Stimulated activated CD8-positive, alpha-beta memory T cell treated with anti-CD3 and anti-CD28 coated beads, Interleukin-4, amount 100 ng/mL, for 4 hours (primary cell): ENCODE measurements at places on chromosomes 16 and 17.

- no peak for DNase-seq
Measured at GRCh38 chr16:68265078-68265920, 973 bp downstream of the SLC7A6 start.

DNA sequence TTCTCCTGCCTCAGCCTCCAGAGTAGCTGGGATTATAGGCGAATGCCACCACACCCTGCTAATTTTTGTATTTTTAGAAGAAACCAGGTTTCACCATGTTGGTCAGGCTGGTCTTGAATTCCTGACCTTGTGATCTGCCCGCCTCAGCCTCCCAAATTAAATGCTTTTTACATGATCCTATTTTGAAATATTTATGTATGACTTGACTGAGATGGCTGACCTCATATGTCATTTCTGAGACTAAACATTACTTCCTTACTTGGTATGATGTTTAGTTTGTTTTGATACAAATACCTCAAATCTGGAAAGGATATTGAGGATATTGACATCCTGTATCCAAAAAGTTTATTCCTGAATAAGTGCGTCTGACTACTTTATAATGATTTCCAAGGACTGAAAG is 11.9 kb downstream of the CALCOCO2 start:
- DNase-seq: no peak

- DNase-seq: no peak
Measured at GRCh38 chr17:74776990-74777389, 845 bp upstream of the NAT9 start.

DNA sequence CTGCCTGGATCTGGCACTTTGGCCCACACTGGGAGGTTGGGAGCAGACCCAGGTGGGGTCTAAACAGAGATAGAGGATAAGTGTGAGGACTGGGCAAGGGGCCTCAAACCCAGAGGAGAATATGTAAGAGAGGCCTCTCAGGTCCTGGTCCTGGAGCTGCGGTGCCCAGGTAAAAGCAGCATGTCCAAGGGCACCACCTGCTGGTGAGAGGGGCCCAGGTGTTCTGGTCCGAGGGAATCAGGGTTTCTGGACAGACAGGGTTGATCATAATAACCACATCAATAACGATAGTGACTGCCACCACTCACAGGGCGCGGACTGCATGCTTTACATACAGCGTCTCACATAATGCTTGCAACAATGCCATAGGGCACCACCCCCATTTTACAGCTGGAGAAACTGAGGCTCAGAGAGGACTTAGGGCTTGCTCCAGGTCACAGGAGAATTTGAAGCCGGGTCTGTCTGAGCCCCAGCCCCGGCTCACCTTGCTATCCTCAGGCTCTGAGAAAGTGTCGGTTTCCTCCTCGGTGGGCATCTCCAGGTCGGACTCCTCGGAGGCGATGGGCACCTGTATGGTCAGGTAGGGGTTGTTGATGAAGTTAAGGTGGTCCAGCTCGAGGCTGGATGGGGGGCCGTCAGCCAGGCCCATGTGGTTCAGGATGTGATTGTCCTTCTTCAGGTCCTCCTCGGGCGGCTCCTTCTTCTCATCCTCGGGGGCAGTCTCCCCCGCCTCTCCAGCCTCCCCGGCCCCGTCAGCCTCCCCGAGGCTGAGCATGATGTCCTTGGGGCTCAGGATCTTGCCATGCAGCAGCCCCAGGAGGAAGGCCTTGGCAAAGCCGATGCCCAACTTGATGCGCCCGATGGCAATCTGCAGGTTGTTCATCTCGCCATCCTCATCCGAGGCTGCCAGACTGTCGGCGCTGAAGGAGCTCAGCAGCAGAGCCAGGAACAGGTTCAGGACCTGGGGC is 19.1 kb upstream of the CD79B start:
- DNase-seq: no peak

- no peak for DNase-seq
Measured at GRCh38 chr17:78777881-78778280, 4.2 kb downstream of the CYTH1 start.

GRCh38 chr16:89629827-89630610 is 16.6 kb downstream of the DPEP1 start:
- DNase-seq: no peak

DNA sequence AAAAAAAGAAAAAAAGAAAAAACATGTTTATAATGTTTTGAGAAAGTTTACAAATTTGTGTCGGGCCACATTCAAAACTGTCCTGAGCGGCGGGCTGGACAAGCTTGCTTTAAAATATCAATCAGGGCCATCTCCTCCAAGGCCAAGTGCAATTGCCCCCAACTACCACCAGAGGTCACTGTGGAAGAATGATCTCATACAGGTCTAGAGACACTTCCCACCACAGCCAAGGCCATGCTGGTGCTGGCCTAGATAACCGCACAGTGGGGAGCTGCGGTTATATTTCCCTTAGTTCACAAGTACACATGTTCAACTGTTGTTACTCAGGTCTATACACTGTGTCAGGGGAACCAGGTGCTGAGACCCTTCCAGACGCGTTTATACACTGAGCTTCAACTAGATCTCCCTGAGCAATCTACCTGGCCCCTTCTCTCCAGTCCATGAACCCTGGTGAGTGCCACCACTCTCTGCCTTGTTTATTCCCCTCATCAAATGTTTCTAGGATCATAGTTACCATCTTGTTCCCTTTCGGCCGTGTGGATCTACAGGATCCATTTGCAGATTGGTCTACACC is 83.8 kb upstream of the CCL2 start:
- peak; percentile 6 for DNase-seq

DNA sequence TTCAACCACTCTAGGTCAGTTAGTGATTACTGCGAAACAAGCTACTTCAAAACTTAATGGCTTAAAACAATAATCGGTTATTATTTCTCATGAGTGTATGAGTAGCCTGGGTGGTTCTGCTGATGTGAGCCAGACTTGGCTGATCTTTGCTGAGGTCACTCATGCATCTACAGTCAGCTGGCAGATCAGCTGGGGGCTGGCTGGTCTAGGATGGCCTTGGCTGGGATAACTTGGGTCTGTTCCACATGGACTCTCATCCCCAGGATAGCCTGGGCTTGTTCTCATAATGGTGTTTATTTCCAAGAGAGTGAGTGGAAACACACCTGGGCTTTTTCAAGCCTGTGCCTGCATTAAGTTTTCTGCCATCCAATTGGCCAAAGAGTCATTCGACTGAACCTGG is 13.0 kb downstream of the CCDC182 start:
- no peak for DNase-seq

DNA sequence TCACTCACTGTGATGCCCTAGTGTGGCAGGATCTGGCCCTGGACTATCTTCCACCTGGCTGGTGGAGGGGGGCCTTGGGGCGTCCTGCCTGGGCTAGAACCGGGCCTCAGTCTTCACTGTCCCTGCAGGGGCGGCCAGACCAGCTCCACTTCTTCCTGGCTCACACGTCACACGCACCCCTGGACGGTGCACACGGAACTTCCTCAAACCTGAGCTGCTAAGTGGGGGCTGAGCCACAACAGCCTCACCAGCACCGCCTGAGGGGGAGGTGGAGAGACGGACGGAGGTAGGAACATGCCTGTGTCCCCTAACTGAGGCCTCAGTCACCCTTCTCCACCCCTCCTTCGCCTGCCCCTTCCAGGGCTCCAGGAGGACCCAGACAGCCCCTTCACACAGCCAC is 36.6 kb downstream of the TIMM22 start:
- DNase-seq: no peak

DNA sequence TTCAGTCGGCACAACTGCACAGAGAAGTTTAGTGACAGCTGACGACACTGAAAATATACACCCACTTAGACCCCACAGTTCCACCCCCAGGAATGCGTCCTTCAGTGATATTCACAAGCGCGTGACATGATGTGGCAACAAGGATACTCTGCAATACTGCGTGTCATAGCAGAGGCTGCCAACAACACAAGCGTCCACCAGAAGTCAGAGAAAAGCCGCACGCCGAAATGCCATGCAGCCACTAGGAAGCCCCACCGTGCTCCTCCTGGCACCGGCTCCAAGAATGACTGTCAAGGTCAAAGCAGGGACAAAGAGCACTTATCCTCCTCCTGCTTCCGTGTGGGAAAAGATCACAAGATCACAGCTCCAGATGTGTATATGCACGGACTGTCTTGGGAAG is 3.5 kb downstream of the ATP2A3 start:
- no peak for DNase-seq

DNA sequence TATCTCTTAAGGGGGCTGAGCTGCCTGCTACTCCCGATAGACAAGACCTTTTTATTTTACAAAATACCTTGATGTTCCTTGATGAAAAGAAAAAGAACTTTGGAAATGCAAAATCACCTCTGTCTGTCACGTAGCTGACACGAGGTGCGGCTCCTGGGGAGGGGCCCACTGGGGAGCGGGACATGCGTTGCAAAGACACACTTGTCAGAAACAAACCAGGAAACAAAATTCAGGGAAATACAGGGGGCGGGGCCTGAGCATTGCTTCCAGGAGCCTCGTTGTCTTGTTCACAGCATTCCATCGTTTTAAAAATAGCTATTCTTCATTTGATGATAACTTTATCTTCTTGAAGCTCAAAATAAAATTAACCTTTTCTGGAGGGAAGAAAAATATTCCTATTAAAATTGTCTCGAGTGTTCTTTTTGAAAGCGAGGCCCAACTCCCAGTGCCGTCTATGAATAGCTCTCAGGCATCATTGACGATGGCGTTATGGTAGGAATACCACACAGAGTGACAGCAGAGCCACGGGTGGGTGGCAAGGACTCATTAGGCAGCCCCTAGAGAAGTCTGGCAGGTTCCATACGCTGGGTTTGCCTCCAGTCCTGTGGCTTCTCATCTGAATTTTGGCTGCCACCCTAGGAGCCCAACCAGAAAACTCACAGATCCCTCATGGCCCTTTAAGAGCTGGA is 286.9 kb downstream of the CPPED1 start:
- no peak for DNase-seq

DNA sequence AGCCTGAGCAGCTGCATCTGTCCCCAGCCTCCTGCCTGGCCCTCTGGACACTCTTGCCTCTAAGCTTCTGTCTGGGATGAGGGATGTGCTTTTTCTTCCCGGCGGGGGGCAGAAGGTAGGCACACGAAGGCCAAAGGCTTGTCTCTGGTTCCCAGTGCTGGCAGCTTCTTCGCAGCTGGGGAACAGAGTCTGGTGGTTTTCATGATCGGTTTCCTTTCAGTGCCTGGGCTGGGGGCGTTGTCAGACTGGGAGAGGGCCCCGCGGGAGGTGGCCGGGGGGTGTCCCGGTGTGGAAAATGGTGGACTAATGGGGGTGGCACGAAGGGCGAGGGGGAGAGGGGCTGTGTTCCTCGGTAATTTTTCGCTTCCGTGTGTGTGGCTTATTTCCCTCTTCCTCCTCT is 988 bp downstream of the RAP1GAP2 start:
- DNase-seq: no peak

- DNase-seq: no peak
Measured at GRCh38 chr17:77204536-77204935, 63.8 kb downstream of the SEC14L1 start.

DNA sequence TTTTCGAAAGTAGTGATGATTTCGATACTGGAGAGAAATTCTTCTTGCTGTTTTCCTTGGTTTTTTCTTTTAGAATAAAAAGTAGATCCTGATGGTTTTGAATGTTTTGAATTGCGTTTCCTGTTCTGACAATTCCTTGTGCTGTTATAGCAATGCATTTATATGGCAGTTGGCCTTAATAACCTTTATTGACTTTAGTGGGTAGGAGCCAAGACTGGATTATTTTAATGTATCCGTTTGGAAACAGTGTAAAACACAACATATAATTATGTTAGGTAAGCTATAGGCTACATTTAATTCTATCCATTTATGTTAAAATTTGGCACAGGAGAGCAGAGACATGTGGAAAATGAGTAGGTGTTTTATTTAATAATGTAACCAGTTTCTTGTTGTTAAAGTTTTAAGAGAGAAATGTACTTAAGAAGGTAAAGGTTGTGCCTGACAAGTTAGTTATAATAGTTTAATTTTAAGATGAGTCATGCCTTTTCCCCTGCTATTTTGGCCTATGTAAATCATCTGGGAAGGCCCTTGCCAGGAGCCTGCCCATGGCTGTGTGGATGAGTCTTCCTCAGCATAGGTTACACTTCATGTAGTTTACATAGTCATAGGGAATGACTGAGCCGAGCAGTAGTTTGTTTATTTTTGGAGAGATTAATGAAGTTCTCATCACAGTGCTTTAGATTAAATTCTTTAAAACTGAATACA is 189.9 kb downstream of the FTO start:
- DNase-seq: no peak

DNA sequence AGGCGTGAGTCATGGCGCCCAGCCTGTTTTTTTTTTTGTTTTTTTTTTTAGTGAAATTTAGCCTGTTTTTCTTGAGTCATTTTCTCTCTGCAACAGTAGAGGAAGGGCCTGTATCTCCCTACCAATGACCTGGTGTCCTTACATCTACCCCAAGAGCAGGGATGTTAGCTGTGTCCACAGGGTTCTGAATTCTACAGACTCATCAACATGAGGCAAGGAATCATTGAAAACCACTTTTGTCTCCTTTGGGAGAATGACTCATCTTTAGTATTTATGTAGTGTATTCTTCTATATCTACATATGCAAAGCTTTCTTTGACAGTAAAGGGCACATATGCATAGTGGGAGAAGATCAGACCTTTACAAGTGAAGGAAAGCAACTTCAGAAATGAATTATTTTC is 105.3 kb downstream of the SPECC1 start:
- DNase-seq: no peak

DNA sequence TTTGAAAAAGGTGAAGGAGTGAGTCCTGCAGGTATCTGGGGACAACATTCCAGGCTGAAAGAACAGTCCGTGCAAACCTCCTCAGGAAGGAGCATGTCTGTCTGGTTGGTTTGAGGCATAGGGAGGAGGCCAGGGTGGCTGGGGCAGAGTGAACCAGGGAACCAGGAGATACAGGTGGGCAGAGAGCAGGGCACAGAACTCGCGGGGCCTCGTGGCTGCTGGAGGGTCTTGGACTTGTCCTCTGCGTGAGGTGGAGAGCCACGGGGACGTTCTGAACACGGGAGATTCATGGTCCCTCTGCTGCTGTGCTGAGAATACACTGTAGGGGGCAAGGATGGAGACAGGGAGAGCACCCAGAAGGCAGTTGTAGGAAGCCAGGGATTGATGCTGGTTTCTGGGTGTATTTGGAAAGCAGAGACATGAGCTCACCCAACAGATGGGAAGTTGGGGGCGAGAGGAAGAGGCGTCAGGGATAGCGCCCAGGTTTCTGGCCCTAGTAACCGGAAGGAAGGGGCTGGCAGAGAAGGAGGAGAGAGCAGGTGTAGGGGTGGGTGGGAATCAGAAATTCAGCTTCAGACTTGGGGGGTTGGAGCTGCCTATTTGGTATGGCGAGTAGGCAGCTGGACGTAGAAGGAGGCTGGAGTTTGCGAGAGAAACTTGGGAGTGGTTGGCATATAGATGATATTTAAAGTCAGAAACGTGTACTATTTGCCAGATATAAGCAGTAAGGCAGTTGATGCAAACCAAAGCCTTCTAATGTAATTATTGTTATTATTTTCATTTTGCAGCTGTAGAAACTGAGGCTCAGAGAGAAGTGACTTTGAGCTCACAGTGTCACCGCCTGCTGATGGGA is at the start of gene CCL17:
TSS of gene CCL17 (plus strand) at position 803 of the 853 bp plus-strand sequence. CDS start 9,166 bp downstream, outside the sequence.
- DNase-seq: no peak
